CD8-positive, alpha-beta memory T cell (primary cell): ENCODE measurements at places on chromosomes 7 and 10. TPM values are rescaled to one million over a fixed set of nuclear protein-coding genes. Genes with fewer than 3 reads are reported as not detected.

DNA sequence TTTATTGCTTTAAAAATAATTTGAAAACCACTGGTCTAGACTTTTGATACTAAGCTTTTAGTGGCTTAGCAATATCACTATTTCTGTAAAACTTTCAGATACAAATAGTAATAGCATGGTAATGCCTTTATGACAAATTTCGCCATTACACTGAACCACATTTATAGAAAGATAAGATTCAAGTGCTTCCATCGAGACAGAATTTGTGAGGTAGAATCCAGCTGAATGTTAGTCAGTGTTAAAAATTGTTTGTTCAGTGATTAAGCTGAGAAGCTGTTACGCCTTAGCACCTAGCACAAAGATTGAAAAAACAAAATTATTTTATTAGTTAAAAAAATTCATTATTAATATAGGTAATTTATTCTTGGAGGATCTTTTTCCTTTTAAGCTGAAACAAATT lies 36.5 kb downstream of the GNAT3 start:
- no peak for DNase-seq

Gene PKD1L1
- total RNA-seq, result 0.18 TPM

- DNase-seq, result no peak
These were observed 37.9 kb upstream of the CAPZA2 start for GRCh38 chr7:116824449-116824848.

DNA sequence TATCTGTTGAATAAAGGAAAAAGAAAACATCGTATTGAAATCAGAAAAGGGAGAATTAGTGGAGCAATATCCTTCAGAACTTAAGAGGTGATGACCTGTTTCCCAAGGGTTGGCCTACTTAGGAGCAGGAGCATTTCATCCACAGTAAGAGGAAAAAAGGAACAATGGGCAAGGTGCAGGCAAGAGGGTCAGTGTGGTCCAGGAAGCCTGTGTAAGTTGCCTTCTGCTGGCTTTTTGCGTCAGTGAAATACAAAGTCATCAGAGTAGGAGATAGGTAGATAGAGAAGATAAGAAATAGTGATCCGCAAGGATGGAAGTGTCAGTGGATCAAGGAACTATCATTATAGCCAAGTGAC lies 5.4 kb upstream of the ANKRD7 start:
- no peak for DNase-seq

GRCh38 chr7:49773936-49774458 lies 559 bp downstream of the VWC2 start:
- no peak for DNase-seq

Gene NPFFR1
- total RNA-seq, result not detected

DNA sequence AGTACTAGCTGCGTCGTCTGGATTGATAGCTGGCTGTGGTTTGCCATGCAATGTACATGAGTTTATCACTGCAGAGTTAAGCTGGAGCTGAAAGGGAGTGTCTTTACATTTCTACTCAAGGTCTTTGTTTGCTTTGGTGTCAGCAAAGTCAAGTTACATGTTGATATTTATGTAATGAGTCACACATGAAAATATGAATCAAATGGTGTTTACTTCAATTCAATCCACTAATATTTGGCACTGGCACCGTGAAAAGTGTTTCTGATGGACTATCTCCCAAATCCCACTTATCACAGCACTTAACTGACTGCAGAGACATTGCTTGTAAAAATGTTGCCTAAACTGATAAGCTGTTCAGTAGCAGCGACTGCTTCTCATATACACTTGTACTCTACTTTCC lies 395.9 kb downstream of the TFEC start:
- no peak for DNase-seq

DNA sequence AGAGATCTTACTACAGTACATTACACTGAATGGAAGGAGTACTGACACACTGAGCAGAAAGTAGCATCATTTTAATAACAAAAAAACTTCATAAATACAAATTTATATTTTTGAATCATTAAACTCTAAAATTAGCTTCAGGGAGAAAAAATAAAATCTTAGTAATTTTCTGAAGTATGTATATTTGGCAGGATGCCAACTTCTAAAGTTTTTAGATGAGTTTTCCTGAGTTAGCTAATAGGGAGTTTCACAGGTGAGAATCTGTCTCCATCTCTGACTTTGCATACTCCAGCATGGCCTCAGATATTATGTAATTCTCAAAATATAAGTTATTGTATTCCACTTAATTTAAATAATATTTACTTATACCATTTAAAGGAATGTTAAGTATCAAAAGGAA lies 673.2 kb upstream of the PCDH15 start:
- DNase-seq, result no peak

Gene SH2B2
- total RNA-seq, result 1.8 TPM

DNA sequence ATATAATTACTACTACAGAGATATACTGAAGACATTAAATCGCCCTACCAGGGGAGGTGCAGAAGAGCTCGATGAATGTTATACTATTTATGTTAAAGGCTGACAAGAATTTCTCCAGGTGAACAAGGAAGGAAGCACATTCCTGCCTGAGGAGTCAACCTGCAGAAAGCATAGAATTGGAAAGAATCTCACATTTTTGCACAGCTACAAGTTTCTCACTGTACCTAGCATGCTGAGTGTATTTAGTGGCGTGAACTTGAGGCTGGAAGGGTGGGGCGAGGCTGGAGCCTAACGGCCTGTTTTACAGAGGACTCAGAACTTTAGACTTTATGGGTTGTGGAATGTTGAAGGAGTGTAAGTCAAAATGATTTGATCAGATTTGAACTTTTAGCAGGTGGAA lies 373.6 kb upstream of the LRGUK start:
- DNase-seq, result no peak

GRCh38 chr10:131738396-131738735 lies 162.4 kb upstream of the PPP2R2D start:
- DNase-seq, result no peak

- DNase-seq, result no peak
These were observed 67.7 kb downstream of the SLC37A3 start for GRCh38 chr7:140330595-140330994.

Gene FUOM
- 34.6 TPM for total RNA-seq

GRCh38 chr10:33498391-33498891 lies 164.0 kb upstream of the NRP1 start:
- no peak for DNase-seq

DNA sequence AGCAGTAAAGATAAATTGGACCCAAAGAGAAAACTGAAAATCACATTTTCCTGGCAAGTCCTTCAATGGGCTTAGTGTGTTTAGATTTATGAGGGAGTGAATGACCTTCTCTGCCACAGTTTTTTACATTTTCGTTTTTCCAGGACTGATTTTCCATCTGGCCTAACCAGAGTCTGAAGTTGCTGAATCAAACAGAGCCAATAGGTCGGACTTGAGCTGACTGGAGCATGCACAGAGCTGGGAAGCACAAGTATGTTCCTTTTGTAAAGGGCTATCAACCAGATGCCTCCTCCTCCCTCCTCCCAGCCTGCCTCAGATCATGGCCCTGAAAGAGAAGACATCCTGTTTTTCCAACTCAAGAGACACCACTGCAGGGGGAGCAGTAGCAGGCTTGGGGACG lies 126.0 kb upstream of the ANKRD1 start:
- DNase-seq, result no peak

Gene SLC26A3
- not detected for total RNA-seq

Gene MNX1
- total RNA-seq, result not detected

Gene GNGT1
- total RNA-seq, result not detected

GRCh38 chr7:17677408-17677807 lies 262.9 kb downstream of the SNX13 start:
- DNase-seq, result no peak

DNA sequence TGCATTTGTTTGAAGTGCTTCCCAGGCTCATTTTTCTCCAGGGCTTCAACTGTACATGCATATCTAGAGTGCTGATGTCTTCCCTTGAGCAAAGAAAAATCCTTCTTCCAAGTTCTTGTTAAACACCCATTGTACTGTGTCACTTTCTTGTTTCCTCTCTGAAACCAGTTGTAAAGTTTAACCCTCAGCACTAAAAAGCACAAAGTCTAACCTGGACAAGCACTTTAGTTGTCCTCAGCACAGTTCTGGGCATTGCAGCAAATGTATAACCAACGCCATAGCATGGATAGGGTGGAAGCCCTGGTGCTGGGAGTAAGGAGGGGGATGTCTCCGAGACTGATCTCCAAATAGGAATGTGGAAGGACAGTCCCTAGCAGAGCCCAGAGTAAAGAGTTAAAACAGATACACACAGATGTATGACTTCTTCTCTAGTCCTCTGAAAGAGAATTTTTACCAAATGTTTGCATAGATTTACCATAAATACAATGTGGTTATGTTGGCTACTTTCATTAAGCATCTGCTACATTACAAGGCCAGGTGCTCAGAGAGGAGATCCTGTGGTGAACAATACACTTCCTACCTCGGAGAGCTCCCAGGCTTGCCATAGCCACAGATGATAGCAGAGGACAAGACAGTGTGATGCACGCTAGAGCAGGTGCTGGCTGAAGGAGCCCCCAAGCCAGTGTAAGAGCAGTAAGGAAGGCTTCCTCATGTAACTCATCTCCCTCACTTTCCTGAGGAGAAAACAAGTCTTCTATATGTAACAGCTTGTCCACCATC lies 57.0 kb downstream of the DNAJC12 start:
- DNase-seq, result no peak

GRCh38 chr10:96415891-96416554 lies 57.2 kb upstream of the OPALIN start:
- DNase-seq, result no peak

Gene HOXA4
- 0.11 TPM for total RNA-seq

Gene TRIM50
- not detected for total RNA-seq

Gene NPSR1
- total RNA-seq, result not detected

- no peak for DNase-seq
These were observed 129.0 kb downstream of the DNAH11 start for GRCh38 chr7:21671859-21672258.

DNA sequence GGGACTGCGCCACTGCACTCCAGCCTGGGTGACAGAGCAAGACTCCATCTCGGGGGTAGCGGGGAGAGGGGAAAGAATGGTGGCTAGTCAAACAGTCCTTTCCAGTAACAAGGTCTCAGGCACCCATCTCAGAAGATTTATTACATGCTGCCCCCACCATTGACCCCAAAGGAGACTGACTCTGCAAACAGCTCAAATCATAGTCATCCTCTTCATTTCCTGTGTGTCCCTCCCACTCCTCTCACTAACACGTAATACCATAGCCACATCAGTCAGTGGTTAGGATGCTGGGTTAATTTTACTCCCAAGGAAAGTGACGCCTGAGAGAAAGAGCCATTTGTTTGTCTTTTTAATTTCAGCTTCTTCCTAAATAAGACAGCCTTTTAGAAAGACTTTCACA lies 56.6 kb upstream of the BET1 start:
- no peak for DNase-seq

Gene TRRAP
- total RNA-seq, result 51.4 TPM

- no peak for DNase-seq
These were observed 444.0 kb upstream of the ZMIZ1 start for GRCh38 chr10:78624791-78625190.

DNA sequence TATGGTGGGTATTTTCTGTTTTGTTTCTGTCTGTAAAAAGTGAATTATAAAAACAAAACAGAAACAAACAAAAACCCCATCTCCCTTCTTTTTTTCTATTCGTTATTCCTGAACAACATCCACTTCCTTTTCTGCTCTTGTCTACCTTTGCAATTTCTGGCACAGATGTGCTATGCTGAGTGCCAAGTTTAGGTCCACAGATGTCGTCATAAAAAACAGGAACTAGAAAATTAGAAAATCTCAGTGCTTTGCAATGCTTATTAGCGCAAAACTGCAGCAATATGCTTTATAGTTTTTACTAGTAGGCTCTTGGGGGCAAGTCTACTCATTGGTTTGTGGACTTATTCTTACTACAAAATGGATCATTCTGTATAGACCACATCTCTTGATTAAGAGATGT lies 94.2 kb upstream of the PRKCQ start:
- DNase-seq, result no peak

Gene ECHDC3
- total RNA-seq, result 0.77 TPM

DNA sequence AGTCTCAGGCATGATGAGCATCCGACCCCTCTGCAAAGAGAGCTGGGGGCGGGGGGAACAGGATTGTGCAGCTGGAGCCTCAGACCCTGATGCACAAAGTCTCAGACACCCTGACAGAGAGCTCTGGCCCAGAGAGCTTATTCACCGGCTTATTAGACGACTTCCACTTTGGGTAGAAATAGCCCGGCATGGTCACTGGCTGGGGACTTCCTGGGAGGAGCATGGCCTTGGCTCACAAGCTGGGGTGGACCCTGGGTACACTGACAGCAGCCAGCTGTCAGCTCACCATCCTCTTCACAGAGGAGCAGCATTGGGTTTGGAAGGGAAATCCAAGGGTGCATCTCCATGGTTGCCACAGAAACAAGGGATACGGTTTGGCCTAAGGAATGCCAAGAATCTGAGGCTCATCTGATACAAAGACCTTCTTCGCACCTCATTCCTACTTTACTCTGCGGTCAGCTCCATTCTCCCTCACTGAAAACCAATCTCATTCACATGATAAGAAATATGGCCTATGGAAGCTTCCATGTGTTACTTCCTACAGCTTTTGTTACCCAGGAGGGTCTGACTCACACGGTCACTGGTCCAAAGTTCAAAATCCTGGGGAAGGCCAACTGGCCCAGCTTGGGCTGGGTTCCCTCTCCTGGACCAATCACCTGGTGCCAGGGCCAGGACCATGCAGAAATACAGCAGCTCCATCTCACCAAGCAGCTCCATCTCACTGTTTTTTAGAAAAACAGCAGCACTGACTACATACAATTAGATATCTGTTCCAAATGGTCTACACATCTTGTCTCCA lies 25.1 kb downstream of the ZNF467 start:
- DNase-seq, result no peak

- DNase-seq, result no peak
These were observed 148.7 kb downstream of the ZMYND11 start for GRCh38 chr10:283916-284356.

GRCh38 chr7:2713370-2713769 lies 25.4 kb downstream of the AMZ1 start:
- DNase-seq, result no peak

Gene SPRN
- not detected for total RNA-seq

- DNase-seq, result no peak
These were observed 171.7 kb upstream of the FRMD4A start for GRCh38 chr10:14502431-14502830.

Gene PDK4
- total RNA-seq, result 1.2 TPM

DNA sequence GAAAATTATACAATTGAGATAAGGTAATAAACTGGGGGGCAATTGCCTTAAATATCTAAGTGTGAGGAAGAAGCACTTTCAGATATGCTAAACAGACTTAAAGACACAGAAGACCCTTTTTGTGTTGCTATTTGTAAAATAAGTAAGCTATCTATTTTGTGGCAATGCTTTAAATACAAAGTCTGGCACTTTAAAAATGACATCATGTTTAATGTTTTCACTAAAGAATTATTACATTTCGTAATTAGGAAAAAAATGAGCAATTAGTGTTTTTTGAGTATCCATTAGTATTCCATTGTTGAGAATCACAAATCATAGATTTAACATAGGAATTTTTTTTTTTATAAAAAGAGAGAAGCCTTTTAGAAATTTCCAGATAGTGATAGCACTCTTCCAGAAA lies 2.1 kb downstream of the CREB5 start:
- no peak for DNase-seq

Gene SFTPA1
- total RNA-seq, result not detected

Gene ANXA11
- 217 TPM for total RNA-seq
